ENCODE measurements at places on chromosomes 16 and 17. TPM values are rescaled to one million over a fixed set of nuclear protein-coding genes. Genes with fewer than 3 reads are reported as not detected.

DNA sequence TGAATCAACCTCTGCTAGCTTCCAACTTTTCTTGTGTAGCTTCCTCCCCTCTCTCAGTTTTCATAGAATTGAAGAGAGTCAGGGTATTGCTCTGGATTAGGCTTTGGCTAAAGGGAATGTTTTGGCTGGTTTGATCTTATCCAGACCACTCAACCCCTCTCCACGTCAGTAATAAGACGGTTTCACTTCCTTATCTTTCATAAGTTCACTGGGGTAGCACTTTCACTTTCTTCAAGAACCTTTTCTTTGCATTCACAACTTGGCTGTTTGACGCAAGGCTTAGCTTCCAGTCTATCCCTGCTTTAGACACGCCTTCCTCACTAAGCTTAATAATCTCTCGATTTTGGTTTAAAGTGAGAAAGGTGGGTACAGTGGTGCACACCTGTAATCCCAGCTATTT lies 29.7 kb upstream of the OR1A2 start:
- H3K27me3 ChIP-seq: peaks cover 2% of the 10 kb centered on the region
- H3K4me1 ChIP-seq: peaks cover 3% of the 10 kb centered on the region
- no peak for DNase-seq
- peak overlapping the region; percentile 9 for H3K4me3 ChIP-seq
- H3K27ac ChIP-seq: no peak overlapping the region

DNA sequence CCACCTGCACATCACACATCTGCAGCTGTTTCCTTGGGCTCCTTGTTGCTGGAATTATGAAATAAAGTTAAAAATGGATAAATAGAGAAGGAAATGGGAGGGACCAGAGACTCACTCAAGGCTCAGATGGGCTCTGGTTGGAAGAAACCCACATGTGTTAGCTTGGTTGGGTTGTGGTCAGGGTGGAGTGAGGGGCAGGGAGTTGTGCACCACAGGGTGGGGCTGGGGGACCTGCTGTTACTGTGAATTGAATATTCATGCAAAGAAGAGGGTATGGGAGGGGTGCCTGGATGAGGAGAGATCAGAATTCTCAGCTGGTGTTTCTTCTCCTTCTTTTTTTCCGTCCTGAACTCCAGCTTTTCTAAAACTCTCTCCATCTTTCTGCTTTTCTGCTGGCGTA lies 320.7 kb downstream of the MAP2K4 start:
- no peaks in the 10 kb centered on the region for H3K27me3 ChIP-seq
- DNase-seq: no peak
- no peaks in the 10 kb centered on the region for H3K36me3 ChIP-seq
- no peak overlapping the region for H3K4me3 ChIP-seq

DNA sequence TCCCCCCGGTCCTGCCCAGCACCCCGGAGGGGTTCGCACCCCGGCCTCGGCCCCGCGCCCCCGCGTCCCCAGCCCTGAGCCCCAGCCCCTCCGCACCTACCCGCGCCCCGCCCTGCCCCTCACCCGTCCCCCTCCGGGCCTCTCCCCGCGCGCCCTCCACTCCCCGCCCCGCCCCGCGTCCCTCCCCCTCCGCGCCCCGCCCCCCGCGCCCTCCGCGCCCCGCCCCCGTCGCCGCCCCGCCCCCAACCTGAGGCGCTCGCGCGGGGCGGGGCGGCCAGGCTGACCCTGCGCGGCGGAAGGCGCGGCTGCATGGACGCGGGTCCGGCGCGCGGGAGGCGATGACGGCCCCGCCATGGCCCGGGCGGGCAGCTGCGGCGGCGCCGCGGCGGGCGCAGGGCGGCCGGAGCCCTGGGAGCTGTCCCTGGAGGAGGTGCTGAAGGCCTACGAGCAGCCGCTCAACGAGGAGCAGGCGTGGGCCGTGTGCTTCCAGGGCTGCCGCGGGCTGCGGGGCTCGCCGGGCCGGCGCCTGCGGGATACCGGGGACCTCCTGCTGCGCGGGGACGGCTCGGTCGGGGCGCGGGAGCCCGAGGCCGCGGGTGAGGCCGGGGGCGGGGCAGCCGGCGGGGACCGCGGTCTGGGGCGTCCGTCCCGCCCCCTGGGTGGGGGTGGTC lies at the start of gene SPIRE2:
Gene SPIRE2, plus strand, starts transcription at position 277 of the 671 bp plus-strand sequence. Its CDS starts 76 bp downstream, at position 353.
- no peak within 1 kb of the TSS for H3K27ac ChIP-seq
- H3K4me3 ChIP-seq: peak within 1 kb of the TSS; percentile 47
- H3K4me1 ChIP-seq: peaks cover 3% of the 10 kb centered on the region
- peak; percentile 84 for DNase-seq
- H3K36me3 ChIP-seq: no peaks in the 10 kb centered on the region

DNA sequence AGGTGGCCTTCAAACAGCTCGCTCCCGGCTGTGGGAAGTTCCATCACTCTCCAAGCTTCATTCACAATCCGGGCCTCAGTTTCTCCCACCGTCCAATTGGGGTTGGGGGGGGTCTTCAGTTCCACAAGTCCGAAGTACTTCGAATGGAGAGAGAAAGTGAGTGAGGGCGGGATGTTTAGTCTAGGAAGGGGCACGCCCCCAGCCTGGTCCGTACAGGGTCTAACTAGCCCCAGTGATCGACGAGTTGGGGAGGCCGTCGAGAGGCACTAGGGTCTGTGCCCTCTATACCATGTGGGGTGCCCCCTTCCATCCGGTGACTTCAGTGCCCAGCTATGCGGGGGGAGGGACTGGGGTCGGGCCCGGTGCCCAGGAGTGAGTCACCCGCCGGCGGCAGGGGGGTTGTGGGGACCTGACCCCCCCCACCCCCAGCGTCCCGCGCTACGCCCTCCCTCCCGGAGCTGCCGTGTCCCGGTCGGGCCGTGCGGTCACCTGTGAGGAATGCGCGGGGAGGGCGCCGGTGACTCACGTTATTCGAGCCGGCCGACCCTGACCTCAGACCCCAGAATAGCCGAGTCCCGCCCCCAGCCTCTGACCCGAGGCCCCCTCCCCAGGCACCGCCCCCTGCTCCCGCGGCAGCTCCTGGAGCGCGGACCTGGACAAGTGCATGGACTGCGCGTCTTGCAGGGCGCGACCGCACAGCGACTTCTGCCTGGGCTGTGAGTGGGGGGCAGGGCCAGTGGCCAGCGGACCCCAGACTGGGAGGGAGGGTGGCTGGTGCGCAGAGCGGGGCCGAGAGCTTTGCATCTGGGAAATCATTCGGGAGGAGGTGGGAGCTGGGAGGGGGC lies 658 bp downstream of the TNFRSF12A start:
- peak overlapping the region; percentile 90 for H3K4me3 ChIP-seq
- H3K27me3 ChIP-seq: peaks cover 24% of the 10 kb centered on the region
- H3K27ac ChIP-seq: peak overlapping the region; percentile 56
- H3K36me3 ChIP-seq: peaks cover 2% of the 10 kb centered on the region
- peak; percentile 63 for DNase-seq
- H3K4me1 ChIP-seq: peaks cover 36% of the 10 kb centered on the region

- H3K4me1 ChIP-seq: peaks cover 10% of the 10 kb centered on the region
- H3K27me3 ChIP-seq: peaks cover 12% of the 10 kb centered on the region
- no peaks in the 10 kb centered on the region for H3K36me3 ChIP-seq
- H3K4me3 ChIP-seq: no peak overlapping the region
Observed at GRCh38 chr16:47732523-47733111, 271.5 kb downstream of the PHKB start.

GRCh38 chr16:57527610-57528360 lies 8.6 kb downstream of the CCDC102A start:
- H3K36me3 ChIP-seq: peaks cover 3% of the 10 kb centered on the region
- no peak overlapping the region for H3K4me3 ChIP-seq
- H3K27me3 ChIP-seq: no peaks in the 10 kb centered on the region
- DNase-seq: no peak

- peaks cover 54% of the 10 kb centered on the region for H3K4me1 ChIP-seq
- peak overlapping the region; percentile 93 for H3K4me3 ChIP-seq
- peaks cover 9% of the 10 kb centered on the region for H3K36me3 ChIP-seq
- no peaks in the 10 kb centered on the region for H3K27me3 ChIP-seq
Observed at GRCh38 chr17:38730526-38731379, 612 bp downstream of the CISD3 start.

The ANKRD40CL gene
- total RNA-seq: not detected

The FNDC8 gene
- not detected for total RNA-seq

Data from activated naive CD8-positive, alpha-beta T cell treated with anti-CD3 and anti-CD28 coated beads, Interleukin-2, amount 10 ng/mL, durations not matched to agents 7 days and 5 days (primary cell).